NCI-H1694 treated with DMSO at 0.1 percent for 48 hours (cell line): ENCODE measurements at places on chromosomes 7 and 10.

GRCh38 chr7:25260862-25261494 lies 32.7 kb upstream of the NPVF start:
- DNase-seq = no peak

DNA sequence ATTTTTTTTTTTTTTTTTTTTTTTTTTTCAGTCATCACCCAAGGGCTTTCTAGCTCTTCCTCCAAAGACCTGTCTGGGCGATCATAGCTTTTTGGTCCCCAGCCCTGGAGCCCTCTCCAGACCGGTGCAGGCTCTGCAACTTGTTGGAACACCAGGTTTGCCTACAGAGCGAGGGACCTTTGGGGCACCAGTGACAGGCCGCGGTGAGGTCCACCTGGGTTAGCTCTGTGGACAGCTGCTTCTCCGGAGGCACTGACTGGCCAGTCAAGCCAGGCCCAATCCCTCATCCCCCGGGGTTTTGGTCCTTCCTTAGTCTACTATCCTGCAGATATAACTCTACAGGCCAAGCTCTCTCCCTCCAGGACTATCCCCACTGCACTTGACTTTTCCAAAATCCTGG lies 86.8 kb upstream of the SMNDC1 start:
- no peak for DNase-seq

DNA sequence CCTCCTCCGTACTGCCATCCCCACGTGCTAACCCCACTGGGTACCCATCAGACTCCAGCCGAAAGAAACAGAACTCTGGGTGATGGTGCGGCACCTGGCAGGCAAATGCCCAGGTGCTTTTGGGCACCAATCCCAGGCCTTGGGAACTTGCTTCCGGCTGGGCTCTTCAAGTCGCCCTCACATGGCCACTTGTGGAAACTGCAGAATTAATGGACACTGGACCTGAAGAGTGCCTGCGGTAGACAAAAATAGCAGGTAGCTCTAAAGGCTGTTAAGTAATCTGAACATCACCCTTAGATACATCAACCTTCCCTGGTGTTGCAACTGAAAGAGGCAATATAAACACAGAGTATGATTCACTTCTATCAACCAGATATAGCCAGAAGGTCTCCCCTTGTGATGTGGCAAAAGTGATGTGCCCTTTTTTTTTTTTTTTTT lies 644.4 kb downstream of the GRM8 start:
- DNase-seq = peak; percentile 2

DNA sequence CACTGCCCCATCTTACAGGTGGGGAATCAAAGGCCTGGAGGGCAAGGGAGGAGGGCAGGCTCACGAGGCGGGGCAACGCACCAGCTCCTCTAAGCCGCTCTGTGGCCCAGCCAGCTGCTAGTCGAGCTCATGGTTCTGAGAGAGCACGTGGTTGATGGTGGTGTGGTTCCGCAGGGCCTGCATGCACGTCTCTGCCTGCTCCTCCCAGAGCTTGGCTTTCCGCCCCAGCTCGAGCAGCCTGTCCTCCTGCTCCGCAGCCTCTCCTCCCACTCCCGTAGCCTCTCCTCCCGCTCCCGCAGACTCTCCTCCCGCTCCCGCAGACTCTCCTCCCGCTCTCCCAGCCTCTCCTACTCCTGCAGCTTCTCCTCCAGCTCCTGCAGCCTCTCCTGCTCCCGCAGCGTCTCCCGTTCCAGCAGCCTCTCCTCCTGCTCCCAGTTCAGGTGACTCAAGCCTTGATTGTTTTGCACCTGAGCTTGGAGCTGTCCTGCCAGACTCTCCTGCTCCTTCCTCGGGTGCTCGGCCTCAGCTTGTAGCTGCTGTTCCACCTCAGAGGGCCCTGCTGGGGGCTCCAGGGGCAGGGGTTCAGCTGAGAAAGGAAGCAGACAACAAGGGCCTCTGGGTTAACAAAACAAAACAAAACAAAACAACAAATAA lies 19.1 kb upstream of the MTPAP start:
- no peak for DNase-seq

DNA sequence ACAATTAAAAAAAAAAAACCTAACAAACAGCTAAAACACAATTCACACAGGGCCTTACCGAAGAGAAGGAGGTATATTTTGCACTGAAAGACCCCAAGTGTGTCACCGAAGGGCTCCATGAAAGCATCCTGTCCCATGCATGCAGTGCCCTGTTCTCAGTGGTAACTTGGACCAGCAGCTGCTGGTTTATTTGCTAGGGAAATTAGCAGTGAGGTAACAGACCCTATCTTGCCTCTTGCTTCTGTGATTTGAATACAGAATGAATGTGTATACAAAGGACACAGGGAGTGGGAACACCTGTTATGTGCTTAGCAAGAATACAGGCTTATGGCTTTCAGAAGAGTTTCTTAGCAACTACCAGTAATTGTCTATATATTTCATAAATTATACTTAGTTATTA lies at the start of gene HEPACAM2:
TSS of gene HEPACAM2 (minus strand) at position 160 of the 400 bp plus-strand sequence.
- peak; percentile 94 for DNase-seq
